ENCODE measurements at places on chromosomes 6 and 20. TPM values are rescaled to one million over a fixed set of nuclear protein-coding genes. Genes with fewer than 3 reads are reported as not detected.

NKX2-2 gene
- not detected for total RNA-seq

SALL4 gene
- total RNA-seq: 1.4 TPM

TPX2 gene
- total RNA-seq: 97.3 TPM

PRICKLE4 gene
- total RNA-seq: 0.75 TPM
